ENCODE measurements at places on chromosomes 4 and X.

DNA sequence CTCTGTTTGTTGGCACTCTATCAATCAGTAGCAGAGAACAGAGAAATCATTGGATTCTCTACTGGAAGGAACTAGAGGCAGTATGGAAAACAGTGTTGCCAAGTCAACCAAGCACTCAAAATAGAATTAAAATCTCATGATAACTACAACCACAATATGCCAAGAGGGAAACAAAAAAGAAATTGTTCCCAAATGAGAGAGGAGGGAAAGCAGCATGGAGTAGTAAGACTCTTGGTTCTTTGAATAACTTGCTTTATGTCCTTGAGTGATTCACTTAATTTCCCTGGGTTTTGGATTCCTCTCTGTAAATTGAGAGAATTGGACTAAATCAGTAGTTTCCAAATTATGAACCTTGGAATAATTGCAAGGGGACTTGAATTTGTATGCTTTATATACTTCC, 285.5 kb upstream of the ANKRD50 start:
- no peak for DNase-seq

- no peak for DNase-seq
Measured at GRCh38 chrX:9146657-9147056, 112.7 kb upstream of the FAM9B start.

- DNase-seq: no peak
Measured at GRCh38 chr4:40306976-40307375, 28.2 kb upstream of the CHRNA9 start.

DNA sequence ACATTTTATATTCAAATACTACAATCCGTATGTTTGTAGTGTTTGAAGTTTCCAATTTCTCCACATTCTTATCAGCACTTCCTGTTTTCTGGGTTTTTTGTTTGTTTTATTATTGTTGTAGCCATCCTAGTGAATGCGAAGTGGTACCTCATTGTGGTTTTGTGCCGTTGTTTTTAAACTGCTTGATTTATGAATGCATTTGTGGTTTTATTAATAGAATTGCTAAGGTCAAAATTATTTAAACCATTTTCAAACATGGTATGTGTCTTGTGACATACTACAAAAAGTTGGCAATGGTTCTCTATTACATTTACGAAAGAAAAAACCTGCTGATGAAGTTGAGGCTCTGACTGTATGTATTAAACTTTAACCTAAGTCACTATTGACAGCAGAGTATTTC, 780.0 kb upstream of the MAGEB2 start:
- DNase-seq: no peak

- DNase-seq: no peak
Measured at GRCh38 chr4:129248621-129249020, 152.7 kb downstream of the C4orf33 start.

GRCh38 chr4:11130195-11130970, 298.3 kb downstream of the HS3ST1 start:
- no peak for DNase-seq

- no peak for DNase-seq
Measured at GRCh38 chrX:40278340-40279090, 180.8 kb upstream of the BCOR start.

GRCh38 chr4:15781427-15782095, 3.4 kb downstream of the CD38 start:
- no peak for DNase-seq

DNA sequence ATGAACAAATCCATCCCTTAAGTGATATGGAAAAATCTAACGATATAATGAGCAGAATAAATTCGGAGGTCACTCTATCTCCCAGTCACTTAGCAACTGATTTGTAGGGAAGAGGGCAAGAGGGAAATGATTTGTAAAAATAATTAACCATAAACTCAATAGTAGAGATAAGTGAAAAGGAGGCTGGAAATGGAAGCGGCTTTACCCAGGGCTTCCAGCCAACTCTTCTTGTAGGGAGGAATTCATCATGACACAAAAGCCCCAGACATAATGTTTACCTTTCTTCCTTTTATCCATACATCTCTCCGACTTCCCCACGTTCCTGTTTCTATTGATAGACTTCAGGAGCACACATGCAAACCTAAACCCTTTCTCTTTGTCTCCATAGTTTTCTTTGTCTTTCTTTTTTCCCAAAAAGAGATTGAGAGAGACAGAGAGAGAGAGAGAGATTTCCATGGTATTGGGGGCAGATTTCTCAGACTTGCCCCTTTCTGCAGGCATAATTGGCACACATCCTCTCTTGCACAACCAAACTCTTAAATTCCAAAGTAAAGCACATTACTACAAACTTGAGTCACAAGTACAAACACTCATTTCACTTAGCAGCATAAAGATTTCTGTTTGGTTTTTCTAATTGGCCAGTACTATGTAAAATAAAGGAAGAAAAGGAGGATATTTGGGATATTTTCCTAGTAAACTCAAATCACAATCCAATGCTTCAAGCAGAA, 140.9 kb downstream of the MAPK10 start:
- DNase-seq: no peak

- no peak for DNase-seq
Measured at GRCh38 chr4:176011529-176011928, 54.1 kb upstream of the WDR17 start.

GRCh38 chr4:124903995-124904722, 191.6 kb upstream of the ANKRD50 start:
- no peak for DNase-seq

DNA sequence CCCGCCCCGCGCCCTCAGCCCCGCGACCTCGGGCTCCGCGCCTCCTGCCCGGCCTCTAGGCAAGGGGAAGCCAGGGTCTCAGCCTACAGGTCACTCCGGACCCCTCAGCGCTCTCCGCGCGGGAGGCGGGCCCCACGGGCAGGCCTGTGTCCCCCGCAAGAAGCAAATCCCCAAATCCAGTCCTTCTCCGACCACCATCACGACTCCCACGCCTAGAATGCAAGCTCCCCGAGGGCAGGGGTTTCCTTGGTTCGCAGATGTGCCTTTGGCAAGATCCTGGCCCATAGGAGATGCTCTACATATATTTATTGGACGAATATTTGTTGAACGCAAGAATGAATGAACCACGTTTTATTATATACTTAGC, 260 bp upstream of the CCDC149 start:
- DNase-seq: no peak

DNA sequence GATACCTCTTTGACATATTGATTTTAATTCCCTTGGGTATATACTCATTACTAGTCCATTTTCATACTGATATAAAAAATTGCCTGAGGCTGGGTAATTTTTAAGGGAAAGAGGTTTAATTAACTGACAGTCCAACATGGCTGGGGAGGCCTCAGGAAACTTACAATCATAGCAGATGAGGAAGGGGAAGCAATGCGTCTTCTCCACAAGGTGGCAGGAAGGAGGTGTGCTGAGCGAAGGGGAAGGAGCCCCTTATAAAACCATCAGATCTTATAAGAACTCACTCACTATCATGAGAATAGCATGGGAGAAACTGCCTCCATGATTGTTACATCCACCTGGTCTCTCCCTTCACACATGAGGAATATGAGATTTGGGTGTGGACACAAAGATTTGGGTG, 42.4 kb downstream of the MSX1 start:
- DNase-seq: no peak

DNA sequence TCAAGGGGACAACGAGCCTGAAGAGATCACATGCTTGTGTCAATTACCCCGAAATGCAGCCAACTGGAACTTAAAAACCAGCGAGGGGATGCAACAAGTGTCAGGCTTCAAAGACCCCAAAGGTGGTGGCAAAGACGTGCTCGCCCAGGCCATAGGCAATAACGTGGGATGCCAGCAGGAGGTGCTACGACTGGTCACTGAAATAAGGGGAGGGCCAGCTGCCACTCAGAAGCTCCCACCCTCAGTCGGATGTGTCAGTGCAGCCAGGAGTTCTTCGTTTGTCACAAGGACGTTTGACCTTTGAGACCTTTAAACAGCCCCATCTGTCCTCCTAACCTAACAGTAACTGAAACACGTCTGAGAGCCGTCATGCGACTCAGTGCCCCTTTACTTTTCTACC, 556.8 kb upstream of the PCDH10 start:
- no peak for DNase-seq

- DNase-seq: no peak
Measured at GRCh38 chr4:710116-710515, 4.5 kb downstream of the PCGF3 start.

GRCh38 chr4:47383829-47384427, 79.6 kb downstream of the COMMD8 start:
- no peak for DNase-seq

DNA sequence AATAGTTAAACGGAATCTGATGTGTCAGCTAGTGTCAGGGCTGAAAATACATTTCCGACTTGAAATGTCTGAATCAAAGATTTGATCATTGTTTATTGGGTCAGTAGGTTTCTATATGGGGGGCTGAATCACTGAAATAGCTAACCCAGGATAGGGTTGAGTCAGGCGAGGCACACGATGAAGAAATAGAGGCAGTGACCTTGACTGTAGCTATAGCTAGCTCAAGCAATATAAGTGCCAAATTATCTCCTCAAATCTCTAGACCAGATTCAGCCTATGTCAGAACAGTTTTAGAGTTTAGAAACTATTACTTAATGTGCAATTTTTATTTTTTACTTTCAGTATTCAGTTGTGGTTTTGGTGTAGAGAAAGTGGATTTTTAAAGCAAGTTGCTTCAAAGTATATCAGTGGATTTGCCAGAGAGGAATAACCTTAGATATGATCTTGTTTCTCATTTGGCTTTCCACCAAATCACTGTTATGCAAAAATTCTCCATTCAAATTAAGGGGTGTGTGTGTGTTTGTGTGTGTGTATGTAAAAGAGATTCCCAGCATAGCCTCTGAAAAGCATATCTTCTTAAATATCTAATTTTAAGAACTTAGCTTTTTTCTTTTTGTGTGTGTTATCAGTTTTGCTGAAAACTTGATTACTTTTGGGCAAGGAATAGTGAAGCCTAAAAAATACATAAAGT, 100.3 kb upstream of the RPL34 start:
- no peak for DNase-seq

GRCh38 chrX:40318801-40319200, 221.0 kb upstream of the BCOR start:
- no peak for DNase-seq

DNA sequence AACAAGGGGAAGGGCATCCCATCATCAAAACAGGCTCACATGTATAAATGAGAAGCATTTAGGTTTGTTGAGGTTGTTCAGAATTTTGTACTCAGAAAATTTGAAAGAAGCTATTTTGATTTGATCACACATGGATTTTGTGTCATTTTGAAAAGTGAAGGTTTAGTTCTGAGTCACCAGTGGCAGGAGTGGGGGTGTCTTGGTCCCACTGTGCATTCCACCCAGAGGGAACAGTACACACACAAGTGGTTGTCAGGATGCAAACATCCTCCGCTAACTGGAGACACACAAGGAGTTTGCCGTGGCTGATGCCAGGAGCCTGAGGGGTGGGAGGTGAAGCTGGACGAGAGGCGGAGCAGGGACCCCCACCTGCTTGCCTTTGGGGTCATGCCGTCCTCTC, 198.2 kb upstream of the PSAPL1 start:
- DNase-seq: no peak

- no peak for DNase-seq
Measured at GRCh38 chr4:53702334-53703266, 111.3 kb upstream of the LNX1 start.

- no peak for DNase-seq
Measured at GRCh38 chr4:184191267-184191666, 26.4 kb downstream of the ENPP6 start.

- no peak for DNase-seq
Measured at GRCh38 chr4:118909173-118909956, 20.7 kb downstream of the SYNPO2 start.

DNA sequence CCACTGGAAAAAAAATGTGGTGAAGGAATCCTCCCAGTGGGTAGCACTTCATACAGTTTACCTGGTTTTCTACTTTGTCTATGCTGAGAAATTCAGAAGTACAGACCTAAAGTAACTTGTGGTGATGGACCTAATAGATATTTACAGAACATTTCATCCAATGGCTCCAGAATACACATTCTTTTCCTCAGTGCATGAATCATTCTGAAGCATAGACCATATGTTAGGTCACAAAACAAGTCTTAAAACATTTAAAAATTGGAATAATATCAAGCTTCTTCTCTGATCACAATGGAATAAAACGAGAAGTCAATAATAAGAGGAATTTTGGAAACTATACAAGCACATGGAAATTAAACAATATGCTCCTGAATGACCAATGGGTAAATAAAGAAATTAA, 450.1 kb upstream of the INTU start:
- no peak for DNase-seq

DNA sequence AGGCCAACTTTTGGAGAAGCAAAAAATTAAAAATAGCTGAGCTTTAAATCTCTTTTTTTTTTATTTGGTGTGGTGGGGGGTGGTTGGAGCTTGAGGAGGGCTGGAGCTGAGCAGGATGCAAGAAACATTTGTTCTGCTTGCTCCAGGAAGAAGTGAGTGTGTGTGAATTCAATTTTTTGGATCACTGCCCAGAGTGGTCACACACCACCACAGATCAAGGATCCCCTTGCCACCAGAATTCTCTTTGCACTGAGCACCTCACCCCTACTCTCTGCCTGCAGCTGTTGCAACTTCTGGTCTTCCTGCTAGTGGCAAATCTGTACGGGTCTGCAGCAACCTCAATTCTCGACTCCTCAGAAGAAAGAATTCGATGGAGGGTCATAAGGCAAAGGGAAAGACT, 19.9 kb upstream of the PLP1 start:
- DNase-seq: no peak

DNA sequence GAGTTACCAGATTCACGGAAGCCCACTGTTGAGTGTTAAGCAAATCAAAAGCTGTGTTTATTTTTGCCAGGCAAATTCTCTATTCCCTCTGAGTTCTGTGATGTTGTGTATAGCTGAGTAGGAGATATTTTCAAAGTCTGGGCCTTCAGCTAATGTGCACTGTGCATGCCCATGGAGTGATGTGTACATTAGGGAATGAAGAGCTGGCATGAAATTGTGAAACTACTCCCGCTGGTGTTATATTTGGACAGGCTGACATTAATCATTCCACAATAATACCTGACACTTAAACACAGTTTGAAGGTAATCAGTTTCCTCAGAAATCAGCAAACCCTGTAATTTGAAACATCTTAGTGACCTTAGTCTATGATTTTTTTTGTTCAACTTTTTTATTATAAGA, 88.1 kb upstream of the MBNL3 start:
- no peak for DNase-seq

DNA sequence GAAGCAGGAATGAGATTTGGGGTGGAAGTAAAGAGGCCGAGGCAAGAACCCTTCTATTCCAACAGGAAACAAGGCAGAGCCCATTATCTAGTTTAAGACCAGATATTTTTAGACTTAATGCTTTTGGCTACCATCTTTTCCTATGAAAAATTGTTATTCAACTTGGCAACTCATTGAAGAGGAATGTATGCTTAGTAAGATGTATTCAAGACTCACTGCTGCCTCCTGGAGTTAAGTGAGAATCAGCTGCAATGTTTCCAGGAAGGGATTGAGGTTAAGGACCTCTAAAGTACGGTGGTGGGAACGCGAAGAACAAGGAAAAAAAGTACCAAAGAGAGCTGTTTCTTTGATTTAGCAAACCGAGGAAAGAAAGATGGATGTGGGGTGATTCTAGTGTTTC, 89.1 kb downstream of the RAPGEF2 start:
- DNase-seq: no peak

All from stimulated activated CD8-positive, alpha-beta memory T cell treated with anti-CD3 and anti-CD28 coated beads, Interleukin-15, amount 100 ng/mL, for 24 hours (primary cell).